ENCODE measurements at places on chromosomes 16 and 17. TPM values are rescaled to one million over a fixed set of nuclear protein-coding genes. Genes with fewer than 3 reads are reported as not detected.

KCNJ2 gene
- 0.11 TPM for total RNA-seq

TOM1L1 gene
- 1.2 TPM for total RNA-seq

CDH15 gene
- not detected for total RNA-seq

KRTAP9-8 gene
- total RNA-seq: not detected

SPNS3 gene
- 3.3 TPM for total RNA-seq

OR3A3 gene
- not detected for total RNA-seq

CAVIN1 gene
- total RNA-seq: 3.8 TPM

SLC5A2 gene
- total RNA-seq: not detected

NPIPB13 gene
- 14.9 TPM for total RNA-seq

CDRT15L2 gene
- not detected for total RNA-seq

NOG gene
- not detected for total RNA-seq

C16orf89 gene
- total RNA-seq: not detected

MYH3 gene
- total RNA-seq: 4.6 TPM

MEOX1 gene
- total RNA-seq: 1.8 TPM

KRTAP2-3 gene
- not detected for total RNA-seq

CCT6B gene
- 1.5 TPM for total RNA-seq

SHBG gene
- total RNA-seq: not detected

KRT9 gene
- total RNA-seq: not detected

DCAF7 gene
- 119 TPM for total RNA-seq

ALOX15 gene
- total RNA-seq: not detected

ARHGDIG gene
- 0.82 TPM for total RNA-seq

BAHCC1 gene
- 0.91 TPM for total RNA-seq

RCVRN gene
- total RNA-seq: not detected

FNDC8 gene
- total RNA-seq: not detected

TLCD2 gene
- total RNA-seq: 0.30 TPM

UBE2Z gene
- 85.2 TPM for total RNA-seq

PPY gene
- not detected for total RNA-seq

CSH2 gene
- total RNA-seq: not detected

FOXN1 gene
- not detected for total RNA-seq

ZFPM1 gene
- total RNA-seq: 12.9 TPM

ZPBP2 gene
- not detected for total RNA-seq

CPHXL2 gene
- total RNA-seq: not detected

CHCT1 gene
- total RNA-seq: 0.55 TPM

EVPL gene
- total RNA-seq: not detected

LCAT gene
- 22.0 TPM for total RNA-seq

CSH1 gene
- not detected for total RNA-seq

C1QTNF8 gene
- not detected for total RNA-seq

GSDMA gene
- total RNA-seq: 0.53 TPM

SPATA20 gene
- total RNA-seq: 30.5 TPM

EFNB3 gene
- not detected for total RNA-seq

C17orf50 gene
- total RNA-seq: not detected

RAB26 gene
- total RNA-seq: 0.59 TPM

KCNH6 gene
- total RNA-seq: not detected

Data from activated T-helper 2 cell treated with anti-CD3 and anti-CD28 coated beads, Interferon-gamma antibody, Interleukin-2, Interleukin-4, amounts not matched to agents 10 μg/mL and 5 μg/mL and 100 μg/mL, durations not matched to agents 14 hours and 24 hours and 36 hours (primary cell).